ENCODE measurements at places on chromosomes 13 and 19.
A peak's percentile ranks its signal among the peaks of the same experiment; 100 is the strongest.

DNA sequence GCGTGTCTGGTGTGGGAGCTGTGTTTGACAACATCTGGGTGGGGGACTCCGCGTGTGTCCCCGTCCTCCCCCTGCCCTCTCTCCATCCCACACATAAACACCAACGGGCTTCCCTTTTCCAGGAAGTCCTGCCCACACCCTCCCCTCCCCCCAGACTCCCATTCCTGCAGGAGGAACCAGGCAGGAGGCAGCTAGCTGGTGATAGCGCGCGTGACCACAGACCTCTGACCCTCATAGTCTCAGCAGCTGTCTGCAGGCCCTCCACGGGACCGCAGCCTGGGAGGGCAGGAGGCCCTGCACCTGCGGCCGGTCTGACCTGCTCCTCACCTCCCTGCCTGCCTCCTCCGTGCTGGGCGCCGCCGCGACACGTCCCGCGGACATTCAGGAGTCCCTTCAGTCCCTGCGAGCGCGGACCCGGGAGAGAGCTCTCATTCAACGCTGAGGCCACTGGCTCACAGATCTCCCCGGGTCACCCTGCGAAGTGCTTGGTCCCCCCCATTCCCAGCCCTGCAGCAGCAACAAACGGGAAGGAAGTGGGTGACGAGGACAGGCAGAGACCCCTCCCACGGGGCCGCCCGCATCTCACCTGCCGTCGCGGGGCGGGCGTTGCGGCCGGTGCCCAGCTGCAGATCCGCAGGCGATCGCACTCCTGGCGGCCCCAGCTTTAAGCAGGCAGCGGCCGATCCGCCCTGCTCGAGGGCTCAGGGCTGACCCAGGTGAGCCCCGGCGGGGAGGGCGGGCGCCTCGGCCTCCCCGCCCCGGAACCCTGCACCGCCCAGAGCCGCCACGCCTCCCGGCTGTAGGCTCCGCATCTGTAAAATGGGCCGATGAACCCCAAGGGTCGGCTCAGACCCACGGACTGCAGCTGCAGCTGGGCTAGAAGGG, 1.1 kb upstream of the ACP5 start:
- DNase-seq, result peak; percentile 58

GRCh38 chr13:41386211-41386610, 71.1 kb upstream of the RGCC start:
- no peak for DNase-seq

DNA sequence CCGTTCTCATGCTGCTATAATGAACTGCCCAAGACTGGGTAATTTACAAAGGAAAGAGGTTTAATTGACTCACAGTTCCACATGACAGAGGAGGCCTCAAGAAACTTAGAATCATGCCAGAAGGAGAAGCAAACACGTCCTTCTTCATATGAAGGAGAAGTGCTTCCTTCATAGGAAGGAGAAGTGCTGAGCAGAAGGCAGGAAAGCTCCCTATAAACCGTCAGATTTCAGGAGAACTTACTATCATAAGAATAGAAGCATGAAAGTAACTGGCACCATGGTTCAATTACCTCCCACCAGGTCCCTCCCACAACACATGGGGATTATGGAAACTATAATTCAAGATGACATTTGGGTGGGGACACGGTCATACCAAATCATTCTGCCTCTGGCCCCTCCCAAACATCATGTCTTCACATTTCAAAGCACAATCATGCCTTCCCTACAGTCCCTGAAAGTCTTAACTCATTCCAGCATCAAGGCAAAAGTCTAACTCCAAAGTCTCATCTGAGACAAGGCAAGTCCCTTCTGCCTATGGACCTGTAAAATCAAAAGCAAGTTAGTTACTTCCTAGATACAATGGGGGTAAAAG, 10.6 kb downstream of the ACOD1 start:
- no peak for DNase-seq

DNA sequence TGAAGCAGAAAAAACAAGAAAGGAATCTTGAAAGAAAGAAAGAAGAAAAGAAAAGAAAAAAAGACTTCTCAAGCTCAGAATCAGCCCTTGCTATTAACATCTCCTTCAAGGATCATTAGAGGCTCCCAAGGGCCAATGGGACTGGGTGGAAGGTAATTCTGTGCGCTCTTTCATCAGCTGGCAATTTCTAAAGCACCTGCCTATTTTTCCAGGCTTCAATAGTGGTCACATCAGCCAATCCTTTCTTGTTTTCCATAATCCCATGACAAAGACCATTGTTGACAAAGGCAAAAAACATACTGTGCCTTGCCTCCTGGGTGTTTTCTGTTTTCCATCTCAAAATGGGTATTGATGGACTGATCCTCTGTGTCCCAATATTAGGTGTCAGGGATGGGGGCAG, 88.2 kb upstream of the TSC22D1 start:
- no peak for DNase-seq

- no peak for DNase-seq
Measured at GRCh38 chr13:111158136-111158805, 43.2 kb downstream of the ARHGEF7 start.

- no peak for DNase-seq
Measured at GRCh38 chr19:9914001-9914314, 22.4 kb downstream of the OLFM2 start.

- peak; percentile 16 for DNase-seq
Measured at GRCh38 chr19:53394522-53394973, 401 bp upstream of the ZNF765 start.

- DNase-seq, result no peak
Measured at GRCh38 chr13:25352230-25352629, 19.5 kb upstream of the ATP8A2 start.

GRCh38 chr13:20274466-20274865, 42.3 kb upstream of the GJB6 start:
- DNase-seq, result no peak

- no peak for DNase-seq
Measured at GRCh38 chr13:31334547-31334946, 134.8 kb downstream of the B3GLCT start.

- DNase-seq, result no peak
Measured at GRCh38 chr13:61954092-61954491, 538.4 kb upstream of the PCDH20 start.

- no peak for DNase-seq
Measured at GRCh38 chr13:75660694-75661093, 24.6 kb downstream of the LMO7 start.

DNA sequence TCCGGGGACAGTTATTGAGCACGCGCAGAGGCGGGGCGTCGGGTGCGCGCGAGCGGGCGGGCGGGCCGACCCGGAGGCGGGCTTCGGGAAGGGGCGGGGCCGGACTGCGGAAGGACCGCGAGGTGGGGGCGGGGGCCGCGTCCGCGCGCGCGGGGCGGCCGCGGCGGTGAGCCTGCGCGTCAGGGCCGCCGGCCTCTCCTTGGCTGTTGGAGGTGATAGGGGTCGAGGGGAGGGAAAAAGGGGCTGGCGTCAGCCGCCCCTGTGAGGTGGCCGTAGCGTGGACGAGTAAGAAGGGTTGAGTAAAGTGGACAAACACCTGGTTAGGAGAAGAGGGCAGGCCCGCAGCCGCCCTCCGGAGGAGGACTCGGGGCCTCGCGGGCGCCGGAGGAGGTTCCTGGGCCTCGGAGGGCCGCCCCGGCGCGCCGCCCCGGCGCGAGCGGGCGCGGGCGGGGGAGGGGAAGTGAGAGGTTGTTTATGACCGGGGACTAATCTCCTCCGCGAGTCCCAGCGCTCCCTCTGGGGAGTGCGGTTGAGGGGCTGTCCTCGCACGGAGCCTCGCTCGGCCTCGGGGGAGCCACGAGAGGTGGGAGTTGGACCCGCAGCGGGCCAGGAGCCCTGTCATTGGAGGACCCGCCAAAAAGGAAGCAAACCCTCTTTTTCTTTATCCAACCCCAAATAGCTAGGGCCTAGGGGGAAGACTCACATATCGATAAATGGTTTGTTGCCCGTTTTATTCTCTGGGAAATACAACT, 547 bp upstream of the INTS6 start:
- peak; percentile 88 for DNase-seq

DNA sequence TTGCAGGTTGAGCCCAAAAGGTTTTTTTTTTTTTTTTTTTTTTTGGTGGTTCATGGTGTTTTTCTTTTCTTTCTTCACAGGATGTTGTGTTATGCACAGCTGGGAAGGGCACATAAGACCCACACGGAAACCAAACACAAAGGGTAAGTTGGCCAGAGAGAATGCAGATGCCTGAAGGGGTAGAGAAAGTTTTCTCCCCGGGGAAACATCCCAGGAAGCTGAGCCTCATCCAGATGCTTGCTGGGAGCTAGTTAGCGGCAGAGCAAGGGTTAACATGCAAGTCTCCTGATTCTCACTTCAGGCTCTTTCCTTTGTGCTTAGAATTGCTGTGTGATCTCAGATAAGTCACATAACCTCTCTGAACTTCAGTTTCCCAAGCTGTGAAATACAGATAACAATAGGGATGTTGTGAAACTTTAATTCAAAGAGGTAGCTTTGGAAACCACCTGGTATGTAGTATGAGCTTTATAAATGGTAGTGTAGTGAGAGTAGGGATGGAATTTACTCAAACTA, 3.1 kb downstream of the ADGRE1 start:
- no peak for DNase-seq

DNA sequence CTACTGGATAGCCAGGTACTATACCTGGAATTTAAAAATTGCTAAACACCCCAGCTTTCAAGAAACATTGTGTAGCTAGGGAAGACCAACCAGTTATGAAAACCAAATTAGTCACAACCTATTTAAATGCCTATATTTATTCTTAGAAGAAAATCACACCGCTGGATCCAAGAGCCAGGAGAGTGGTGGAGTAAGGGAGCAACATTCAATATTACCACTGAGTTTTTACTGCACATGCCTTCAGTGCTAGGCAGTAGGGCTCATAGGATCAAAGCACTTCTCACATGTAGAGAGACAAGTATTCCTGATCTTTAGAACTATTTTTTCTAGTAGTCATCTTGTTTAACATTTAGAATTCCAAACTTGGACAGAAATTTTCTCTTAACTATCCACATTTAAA, 11.2 kb downstream of the ITM2B start:
- DNase-seq, result no peak

- no peak for DNase-seq
Measured at GRCh38 chr13:27117158-27117557, 54.5 kb downstream of the USP12 start.

- peak; percentile 92 for DNase-seq
Measured at GRCh38 chr19:48660852-48661710, 11.7 kb downstream of the NTN5 start.

GRCh38 chr13:110017379-110017778, 231.0 kb upstream of the IRS2 start:
- no peak for DNase-seq

- no peak for DNase-seq
Measured at GRCh38 chr13:46554951-46555350, 2.0 kb downstream of the LRCH1 start.

- no peak for DNase-seq
Measured at GRCh38 chr13:66974174-66974573, 256.0 kb downstream of the PCDH9 start.

- no peak for DNase-seq
Measured at GRCh38 chr19:34499155-34499834, 17.7 kb downstream of the WTIP start.

DNA sequence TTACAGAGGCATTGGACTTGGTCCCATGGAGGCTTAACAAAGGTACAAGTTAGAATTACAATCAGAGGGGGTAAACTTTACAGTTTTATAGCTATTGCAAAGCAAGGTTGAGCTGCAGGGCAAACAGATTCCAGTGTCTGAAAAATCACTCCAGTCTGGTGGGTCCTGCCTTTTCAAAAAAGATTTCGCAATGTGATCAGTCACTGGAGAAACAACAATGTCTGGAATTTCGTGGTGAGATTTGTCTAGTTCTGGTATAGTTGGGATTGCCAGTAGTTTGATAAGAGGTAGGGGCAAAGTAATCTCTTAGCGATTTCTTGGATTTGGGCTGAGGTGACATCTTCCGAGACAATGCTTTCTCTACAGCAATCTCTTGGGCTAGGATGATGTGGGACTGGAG, 1198.2 kb upstream of the PCDH9 start:
- no peak for DNase-seq
